ENCODE measurements at places on chromosomes 7 and 10. TPM values are rescaled to one million over a fixed set of nuclear protein-coding genes. Genes with fewer than 3 reads are reported as not detected.

CTAGE8 gene
- 0.79 TPM for total RNA-seq

CAV2 gene
- 139 TPM for total RNA-seq

DNA2 gene
- total RNA-seq, result 16.8 TPM

TUBB8 gene
- not detected for total RNA-seq

C10orf67 gene
- not detected for total RNA-seq

All from urinary bladder (tissue), 4 donors.